ENCODE measurements at places on chromosomes 3 and 15.

DNA sequence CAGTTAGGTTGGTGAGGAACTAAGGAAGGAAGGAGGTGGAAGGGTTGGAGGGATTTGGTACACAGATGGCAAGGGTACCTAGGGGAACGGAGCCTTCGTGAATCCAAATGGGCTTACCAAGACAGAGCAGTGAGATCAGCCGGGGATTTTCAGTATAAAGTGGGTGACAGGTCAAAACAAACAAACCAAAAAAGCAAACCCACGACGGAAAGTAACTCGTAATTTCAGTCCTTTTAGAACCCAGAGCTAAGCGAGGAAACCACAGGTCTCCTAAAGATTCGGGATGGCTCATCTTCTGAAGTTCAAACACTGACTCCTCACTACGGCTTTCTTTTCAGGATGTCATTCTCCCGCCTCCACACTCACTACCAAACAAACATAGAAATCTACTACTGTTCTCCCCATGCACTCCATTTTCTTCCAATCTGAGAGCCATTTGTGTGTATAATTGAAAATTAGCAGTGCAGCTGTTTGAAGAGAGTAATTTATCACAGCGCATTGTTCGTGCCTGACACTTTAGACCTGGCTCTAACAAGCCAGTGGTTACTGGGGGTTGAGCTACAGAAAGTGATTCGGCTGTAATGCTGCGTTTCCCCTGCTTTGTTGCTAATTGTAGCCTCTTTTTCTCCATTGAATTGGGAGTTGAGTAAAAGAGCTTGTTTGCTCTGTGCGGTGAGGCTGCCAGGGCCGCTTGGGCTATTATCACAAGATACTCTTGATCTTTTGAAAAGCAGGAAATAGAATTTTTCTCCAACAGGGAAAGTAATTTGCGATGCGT lies 64.7 kb upstream of the CCDC39 start:
- DNase-seq, result no peak

DNA sequence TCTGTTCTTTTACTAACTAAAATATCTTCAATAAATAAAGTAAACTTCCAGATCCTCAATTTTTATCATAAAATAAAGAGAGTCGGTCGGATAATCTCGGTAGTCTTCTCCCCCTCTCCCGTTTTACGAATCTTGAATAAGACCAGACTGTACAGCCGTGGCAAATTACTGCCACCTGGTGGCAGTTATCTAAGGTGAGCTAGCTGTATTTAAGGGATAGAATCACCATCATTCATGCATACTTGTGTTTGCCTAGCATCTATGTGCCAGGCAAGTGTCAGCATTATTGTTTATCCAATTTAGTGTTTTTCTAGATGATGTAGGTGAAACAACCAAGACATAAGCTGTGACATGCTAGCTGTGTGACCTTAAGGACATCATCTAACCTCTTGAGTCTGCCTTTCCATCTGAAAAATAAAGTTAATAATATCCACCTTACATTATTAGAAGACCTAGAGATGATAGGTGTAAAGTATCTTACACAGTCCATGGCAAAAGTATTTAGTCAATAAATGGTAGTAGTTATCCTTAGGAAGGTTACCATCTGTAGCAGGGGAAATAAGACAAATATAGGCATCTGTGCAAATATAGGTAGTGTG lies 21.3 kb downstream of the DUT start:
- DNase-seq, result peak; percentile 67

DNA sequence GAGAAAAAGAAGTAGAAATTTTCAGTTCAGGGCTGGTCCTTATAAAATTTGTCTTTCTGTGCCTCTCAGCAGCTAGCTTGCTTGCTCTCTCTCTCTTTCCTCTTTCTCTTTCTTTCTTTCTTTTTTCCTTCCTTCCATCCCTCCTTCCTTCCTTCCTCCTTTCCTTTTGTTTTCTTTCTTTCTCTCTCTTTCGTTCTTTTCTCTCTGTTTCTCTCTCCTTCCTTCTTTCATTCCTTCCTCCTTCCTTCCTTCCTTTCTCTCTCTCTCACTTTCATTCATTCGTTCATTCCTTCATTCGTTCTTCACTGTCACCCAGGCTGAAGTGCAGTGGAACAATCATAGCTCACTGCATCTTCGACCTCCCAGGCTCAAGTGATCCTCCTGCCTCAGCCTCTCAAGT lies 69.3 kb upstream of the CPOX start:
- no peak for DNase-seq

DNA sequence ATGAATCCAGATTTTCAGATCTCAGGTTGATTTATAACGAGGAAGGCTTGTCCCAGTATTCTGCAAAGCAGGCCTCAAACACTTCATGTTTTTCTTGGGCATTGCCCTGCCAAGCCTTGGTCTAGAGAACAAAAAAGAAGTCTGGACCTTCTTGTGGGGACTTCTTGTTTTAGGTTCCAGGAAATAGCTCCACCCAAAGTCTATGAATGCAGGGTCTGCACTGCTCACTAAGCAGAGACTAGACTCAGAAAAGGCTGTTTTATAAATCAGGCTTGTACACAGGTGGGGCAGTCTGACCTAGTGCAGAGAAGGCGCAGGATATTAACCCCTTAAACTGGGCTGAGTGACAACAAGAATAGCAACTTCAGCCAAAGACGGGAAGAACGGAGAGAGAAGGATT lies 44.3 kb downstream of the GLB1 start:
- no peak for DNase-seq

Measured in sciatic nerve (tissue), 2 donors.